Karpas-422 (cell line): ENCODE measurements at places on chromosomes 1 and 21. TPM values are rescaled to one million over a fixed set of nuclear protein-coding genes. Genes with fewer than 3 reads are reported as not detected.

GRCh38 chr21:45598109-45598508, 45.4 kb upstream of the PCBP3 start:
- no peaks in the 10 kb centered on the region for H3K36me3 ChIP-seq
- no peak overlapping the region for H3K4me3 ChIP-seq
- no peak for DNase-seq
- no peak overlapping the region for H3K27ac ChIP-seq
- peaks cover 10% of the 10 kb centered on the region for H3K4me1 ChIP-seq

GRCh38 chr1:54571326-54571725, 23.3 kb downstream of the ACOT11 start:
- no peaks in the 10 kb centered on the region for H3K27me3 ChIP-seq
- H3K27ac ChIP-seq, result no peak overlapping the region
- 0 out of 2 replicates have a peak, but pooled peaks cover 2% of the 10 kb centered on the region for H3K4me1 ChIP-seq
- no peak overlapping the region for H3K4me3 ChIP-seq

DNA sequence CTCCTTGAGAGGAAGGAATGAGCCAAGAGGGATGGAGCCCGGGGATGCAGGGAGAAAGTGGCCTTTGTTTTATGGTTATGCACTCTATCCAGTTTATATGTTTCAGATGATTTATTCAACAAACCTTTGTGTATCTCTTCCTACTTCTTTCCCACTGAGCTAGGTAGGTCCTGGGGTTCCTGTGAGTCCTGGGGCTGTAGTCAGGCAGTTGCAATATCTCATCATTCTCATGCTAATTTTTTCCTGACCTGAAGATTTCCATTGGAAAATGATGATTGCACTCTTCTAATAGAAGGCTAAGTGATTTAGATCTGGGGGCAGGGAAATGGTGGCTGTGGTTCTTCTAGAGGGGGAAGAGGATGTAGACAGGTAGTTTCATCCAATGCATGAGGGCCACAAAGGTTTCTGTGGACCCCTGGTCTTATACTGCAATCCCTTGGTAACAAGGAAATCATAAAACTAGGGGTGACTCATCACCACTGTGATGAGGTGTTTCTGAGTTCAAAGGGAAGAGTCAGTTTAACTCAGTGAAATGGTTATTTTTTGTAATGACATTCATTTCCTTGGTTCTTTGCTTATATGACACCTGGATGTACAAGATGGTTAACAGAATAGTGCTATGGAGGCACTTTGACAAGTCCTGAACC, 20.2 kb downstream of the B3GALT5 start:
- no peak overlapping the region for H3K4me3 ChIP-seq
- H3K27me3 ChIP-seq, result no peaks in the 10 kb centered on the region
- H3K27ac ChIP-seq, result no peak overlapping the region
- H3K36me3 ChIP-seq, result no peaks in the 10 kb centered on the region
- no peaks in the 10 kb centered on the region for H3K4me1 ChIP-seq

DNA sequence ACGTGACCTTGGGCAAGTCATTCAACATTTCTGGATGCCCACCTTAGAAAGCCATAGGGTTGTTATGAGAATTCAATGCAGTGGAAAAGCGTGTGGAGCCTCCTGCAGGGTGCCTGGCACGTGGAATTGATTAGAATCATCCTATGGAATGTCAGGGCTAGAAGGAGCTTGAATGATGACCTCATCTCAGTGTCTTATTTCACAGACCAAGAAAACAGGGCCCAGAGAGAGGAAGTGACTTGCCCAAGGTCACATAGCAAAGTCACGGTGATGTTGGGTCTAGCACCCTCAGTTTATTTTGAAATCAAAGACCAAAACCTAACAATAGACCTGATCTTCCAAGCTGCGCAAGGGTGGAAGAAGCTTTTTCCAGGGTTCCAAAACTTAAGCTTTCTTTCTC, 6.0 kb downstream of the TRABD2B start:
- no peak overlapping the region for H3K27ac ChIP-seq
- no peak for DNase-seq
- H3K4me1 ChIP-seq, result no peaks in the 10 kb centered on the region
- H3K4me3 ChIP-seq, result no peak overlapping the region
- H3K36me3 ChIP-seq, result no peaks in the 10 kb centered on the region

- no peak overlapping the region for H3K27ac ChIP-seq
- no peaks in the 10 kb centered on the region for H3K27me3 ChIP-seq
- H3K4me1 ChIP-seq, result no peaks in the 10 kb centered on the region
Observed at GRCh38 chr1:37501661-37502060, 12.9 kb downstream of the MEAF6 start.

GRCh38 chr1:209618756-209619420, 33.3 kb downstream of the LAMB3 start:
- no peaks in the 10 kb centered on the region for H3K4me1 ChIP-seq
- H3K27ac ChIP-seq, result no peak overlapping the region
- no peaks in the 10 kb centered on the region for H3K27me3 ChIP-seq
- no peak overlapping the region for H3K4me3 ChIP-seq
- no peaks in the 10 kb centered on the region for H3K36me3 ChIP-seq
- DNase-seq, result no peak

GRCh38 chr1:230067871-230068620, 1.0 kb downstream of the GALNT2 start:
- peaks cover 25% of the 10 kb centered on the region for H3K4me1 ChIP-seq
- no peak overlapping the region for H3K27ac ChIP-seq
- peak overlapping the region; percentile 85 for H3K4me3 ChIP-seq
- no peak for DNase-seq

GRCh38 chr1:93593854-93594602, 87.6 kb downstream of the BCAR3 start:
- DNase-seq, result no peak
- no peaks in the 10 kb centered on the region for H3K4me1 ChIP-seq
- no peak overlapping the region for H3K27ac ChIP-seq
- H3K27me3 ChIP-seq, result no peaks in the 10 kb centered on the region
- H3K4me3 ChIP-seq, result no peak overlapping the region
- H3K36me3 ChIP-seq, result no peaks in the 10 kb centered on the region

Gene IL19
- not detected in 2 replicates for total RNA-seq

Gene FCGR3A
- not detected in 2 replicates for total RNA-seq

- no peak overlapping the region for H3K27ac ChIP-seq
- no peaks in the 10 kb centered on the region for H3K4me1 ChIP-seq
- no peak for DNase-seq
- H3K4me3 ChIP-seq, result no peak overlapping the region
Observed at GRCh38 chr1:28604411-28604810, 12.3 kb downstream of the RAB42 start.

DNA sequence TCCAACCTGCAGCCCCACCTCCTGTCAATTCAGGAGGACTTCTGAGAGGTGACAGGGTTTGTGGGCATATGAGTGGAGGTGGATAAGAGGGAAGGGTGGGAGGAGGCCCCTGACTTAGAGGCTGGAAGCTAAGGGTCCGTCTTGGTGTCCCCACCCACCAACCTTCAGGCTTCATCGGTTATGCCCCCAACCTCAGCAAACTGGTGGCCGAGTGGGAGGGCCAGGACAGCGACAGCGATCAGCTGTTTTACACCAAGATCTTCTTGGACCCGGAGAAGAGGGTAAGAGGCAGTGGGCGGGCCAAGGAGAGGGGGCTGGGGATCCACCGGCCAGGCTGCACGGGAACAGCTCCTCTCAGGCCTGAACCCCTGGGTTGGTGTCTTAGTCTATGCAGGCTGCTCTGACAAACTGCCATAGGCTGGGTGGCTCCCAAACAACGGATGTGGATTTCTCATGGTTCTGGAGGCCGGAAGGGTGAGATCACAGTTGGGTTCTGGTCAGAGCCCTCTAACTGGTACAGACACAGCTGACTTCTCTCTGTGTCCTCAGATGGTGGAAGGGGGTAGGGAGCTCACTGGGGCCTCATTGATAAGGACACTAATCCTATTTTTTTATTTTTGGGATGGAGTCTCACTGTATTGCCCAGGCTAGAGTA, 18.1 kb downstream of the PLOD1 start:
- H3K36me3 ChIP-seq, result peaks cover 17% of the 10 kb centered on the region
- no peak overlapping the region for H3K4me3 ChIP-seq
- DNase-seq, result no peak
- H3K27ac ChIP-seq, result no peak overlapping the region

Gene FCN3
- not detected in 2 replicates for total RNA-seq

DNA sequence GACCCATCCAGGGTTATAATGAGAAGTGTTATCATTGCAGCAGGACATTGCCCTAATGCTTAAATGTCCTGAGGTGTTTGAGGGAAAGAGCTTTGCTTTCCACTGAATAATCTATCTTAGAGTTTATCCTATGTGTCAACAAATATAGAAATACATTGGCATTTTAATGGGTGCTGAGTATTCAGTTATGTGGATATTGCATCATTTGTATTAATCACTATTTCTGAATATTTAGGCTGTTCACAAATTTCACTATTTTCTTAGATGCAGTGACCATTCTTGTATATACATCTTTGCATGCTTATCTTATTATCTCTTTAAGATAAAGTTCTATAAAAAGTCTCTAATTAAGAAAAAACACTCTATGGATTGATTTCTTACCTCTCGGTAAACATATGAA, 18.2 kb downstream of the TRIM67 start:
- H3K27me3 ChIP-seq, result no peaks in the 10 kb centered on the region
- no peak for DNase-seq
- H3K4me3 ChIP-seq, result no peak overlapping the region
- no peaks in the 10 kb centered on the region for H3K4me1 ChIP-seq
- no peak overlapping the region for H3K27ac ChIP-seq

GRCh38 chr1:8603220-8603616, 214.2 kb downstream of the RERE start:
- no peaks in the 10 kb centered on the region for H3K27me3 ChIP-seq
- no peak overlapping the region for H3K4me3 ChIP-seq
- no peaks in the 10 kb centered on the region for H3K36me3 ChIP-seq
- no peak overlapping the region for H3K27ac ChIP-seq
- H3K4me1 ChIP-seq, result no peaks in the 10 kb centered on the region
- no peak for DNase-seq

Gene UBIAD1
- 10.4 and 12.2 TPM in 2 replicates for total RNA-seq

DNA sequence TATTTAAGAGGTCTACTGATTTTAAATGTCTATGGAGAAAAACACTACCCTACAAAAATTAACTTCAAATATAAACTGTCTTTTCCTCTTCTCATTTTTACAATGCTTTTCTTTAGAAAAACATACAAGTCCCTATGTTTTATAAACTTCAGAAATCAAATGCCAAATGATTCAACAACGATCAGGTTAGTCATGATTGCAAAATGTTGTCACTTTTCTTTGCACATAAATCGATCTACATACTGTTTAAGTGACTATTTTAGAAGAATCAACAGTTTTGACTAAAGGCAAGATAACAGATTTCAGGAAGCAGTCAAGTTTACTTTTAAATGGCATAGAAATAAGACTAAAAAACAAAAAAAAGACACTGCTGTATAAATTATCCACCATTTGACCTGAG, 168.7 kb downstream of the GPATCH2 start:
- DNase-seq, result no peak
- no peaks in the 10 kb centered on the region for H3K27me3 ChIP-seq
- no peaks in the 10 kb centered on the region for H3K4me1 ChIP-seq
- H3K27ac ChIP-seq, result no peak overlapping the region

Gene BARHL2
- total RNA-seq, result not detected in 2 replicates

- no peaks in the 10 kb centered on the region for H3K27me3 ChIP-seq
- no peaks in the 10 kb centered on the region for H3K4me1 ChIP-seq
- DNase-seq, result peak; percentile 80
- no peak overlapping the region for H3K4me3 ChIP-seq
Observed at GRCh38 chr1:6052543-6053205, 7.0 kb downstream of the KCNAB2 start.

- no peaks in the 10 kb centered on the region for H3K4me1 ChIP-seq
- no peaks in the 10 kb centered on the region for H3K36me3 ChIP-seq
- no peaks in the 10 kb centered on the region for H3K27me3 ChIP-seq
- no peak overlapping the region for H3K4me3 ChIP-seq
- no peak overlapping the region for H3K27ac ChIP-seq
Observed at GRCh38 chr1:218526198-218526580, 181.1 kb downstream of the TGFB2 start.

GRCh38 chr1:23793018-23793781, 2.3 kb downstream of the LYPLA2 start:
- H3K4me1 ChIP-seq, result peaks cover 24% of the 10 kb centered on the region
- no peak for DNase-seq
- H3K27ac ChIP-seq, result no peak overlapping the region
- H3K4me3 ChIP-seq, result no peak overlapping the region

DNA sequence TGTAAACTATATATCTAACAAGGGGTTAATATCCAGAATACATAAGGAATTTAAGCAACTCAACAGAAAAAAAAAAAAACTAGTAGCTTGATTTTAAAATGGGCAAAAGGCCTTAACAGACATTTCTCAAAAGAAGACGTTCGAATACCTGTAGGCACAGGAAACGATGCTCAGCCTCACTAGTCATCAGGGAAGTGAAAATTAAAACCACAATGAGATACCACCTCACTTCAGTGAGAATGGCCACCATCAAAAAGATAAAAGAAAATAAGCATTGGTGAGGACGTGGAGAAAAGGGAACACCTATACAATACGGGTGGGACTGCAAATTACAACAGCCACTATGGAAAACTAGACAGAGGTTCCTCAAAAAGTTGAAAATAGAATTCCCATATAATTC, 37.3 kb downstream of the NPHP4 start:
- no peak for DNase-seq
- H3K27me3 ChIP-seq, result no peaks in the 10 kb centered on the region
- H3K36me3 ChIP-seq, result no peaks in the 10 kb centered on the region
- H3K27ac ChIP-seq, result no peak overlapping the region

DNA sequence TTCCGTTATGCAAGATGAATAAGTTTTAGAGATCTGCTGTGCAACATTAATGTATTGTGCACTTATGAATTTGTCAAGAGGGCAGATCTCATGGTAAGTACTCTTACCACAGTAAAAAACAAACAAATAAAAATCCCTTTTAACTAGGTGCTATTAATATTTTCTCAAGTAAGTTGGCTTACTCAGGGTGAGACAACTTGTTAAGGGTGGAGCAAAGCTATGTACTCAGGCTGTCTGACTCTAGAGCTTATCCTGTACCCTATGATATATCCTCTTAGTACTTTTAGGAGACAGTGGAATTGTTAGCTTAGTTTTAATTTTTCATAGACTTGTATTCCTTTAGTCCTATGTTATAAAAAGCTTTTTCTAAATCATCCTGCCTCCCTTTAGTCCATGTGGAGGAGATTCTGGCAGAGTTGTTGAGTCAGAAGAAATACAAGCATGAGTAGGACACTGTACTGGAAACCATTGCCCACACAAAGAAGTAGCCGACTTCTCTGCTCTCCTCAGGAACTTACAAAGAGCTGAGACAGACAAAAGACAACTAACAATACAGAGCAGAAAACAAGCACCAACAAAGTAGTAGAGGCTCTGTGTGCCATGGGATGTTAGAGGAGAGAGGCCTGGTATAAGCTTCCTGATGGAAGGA, 49.2 kb downstream of the S1PR1 start:
- H3K36me3 ChIP-seq, result no peaks in the 10 kb centered on the region
- no peak for DNase-seq
- H3K4me1 ChIP-seq, result peaks cover 9% of the 10 kb centered on the region
- H3K4me3 ChIP-seq, result no peak overlapping the region

DNA sequence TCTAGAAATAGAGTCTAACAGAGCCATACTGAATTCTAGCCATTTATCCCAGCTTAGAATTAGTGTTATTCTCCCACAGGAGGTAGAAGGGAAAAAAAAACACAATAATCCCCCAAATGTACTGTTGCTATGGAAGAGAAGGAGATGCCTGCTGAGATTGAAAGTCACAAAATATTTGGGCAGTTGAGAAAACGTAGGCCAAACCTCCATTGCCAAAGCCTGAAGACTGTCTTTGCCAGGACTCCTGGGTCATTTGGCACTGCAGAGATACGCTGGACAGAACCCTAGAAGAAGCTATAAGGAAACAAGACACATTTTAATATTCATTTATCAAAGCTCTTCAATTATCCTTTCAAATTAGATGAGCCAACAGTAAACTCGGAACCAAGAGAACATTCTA, 22.3 kb downstream of the BARHL2 start:
- H3K4me3 ChIP-seq, result no peak overlapping the region
- H3K4me1 ChIP-seq, result no peaks in the 10 kb centered on the region
- H3K27me3 ChIP-seq, result no peaks in the 10 kb centered on the region
- no peak for DNase-seq
